ENCODE measurements at places on chromosomes 4 and X.

DNA sequence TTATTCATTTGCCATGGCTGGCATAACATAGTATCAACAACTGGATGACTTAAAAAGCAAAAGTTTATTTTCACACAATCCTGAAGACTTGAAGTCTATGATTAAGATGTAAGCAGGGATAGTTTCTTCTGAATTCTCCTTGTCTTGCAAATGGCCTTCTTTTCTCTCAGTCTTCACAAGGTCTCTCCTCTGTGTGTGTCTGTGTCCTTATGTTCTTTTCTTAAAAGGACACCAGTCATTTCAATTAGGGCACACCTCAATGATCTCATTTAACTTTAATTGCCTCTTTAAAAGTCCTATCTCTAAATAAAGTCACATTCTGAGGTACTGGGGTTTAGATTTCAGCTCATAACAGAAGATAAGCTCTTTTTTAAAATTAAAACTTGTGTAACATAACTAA is 399.7 kb downstream of the PABPC4L start:
- DNase-seq: peak; percentile 6

DNA sequence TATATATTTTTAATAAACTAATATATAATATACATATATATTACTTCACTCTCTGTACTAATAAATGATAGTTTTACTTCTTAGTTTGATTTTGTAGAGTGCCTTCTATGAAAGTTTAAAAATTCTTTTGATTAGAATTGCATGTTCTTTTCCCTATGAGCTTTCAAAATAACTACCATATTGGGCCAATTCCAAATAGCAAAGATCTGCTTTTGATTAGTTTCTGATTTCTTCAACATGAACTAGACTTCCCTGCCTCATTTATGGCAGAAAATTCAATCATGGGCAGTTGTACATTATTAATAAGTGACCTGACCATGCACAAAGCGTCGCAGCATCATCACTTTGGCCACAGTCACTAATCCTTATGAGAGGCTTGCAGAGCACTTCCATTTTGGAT is 48.9 kb upstream of the TEX13A start:
- no peak for DNase-seq

DNA sequence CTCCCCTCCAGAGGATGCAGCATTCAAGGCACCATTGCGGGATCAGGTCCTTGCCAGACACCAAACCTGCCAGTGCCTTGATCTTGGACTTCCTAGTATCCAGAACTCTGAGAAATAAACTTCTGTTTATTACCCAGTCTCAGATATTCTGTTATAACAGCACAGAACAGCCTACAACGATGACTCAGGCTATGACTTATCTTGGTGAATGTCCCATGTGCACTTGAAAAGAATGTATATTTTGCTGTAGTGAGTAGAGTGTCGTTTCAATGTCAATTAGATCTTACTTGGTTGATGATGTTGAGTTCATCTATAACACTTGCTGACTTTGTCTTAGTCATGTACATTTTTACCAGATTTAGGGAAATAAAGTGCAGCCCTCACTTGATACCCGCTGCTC is 34.5 kb upstream of the PGRMC1 start:
- DNase-seq: no peak

- DNase-seq: no peak
Measured at GRCh38 chrX:55389376-55389775, 62.6 kb upstream of the MAGEH1 start.

- DNase-seq: no peak
Measured at GRCh38 chrX:1720836-1721235, 106.0 kb downstream of the ASMT start.

DNA sequence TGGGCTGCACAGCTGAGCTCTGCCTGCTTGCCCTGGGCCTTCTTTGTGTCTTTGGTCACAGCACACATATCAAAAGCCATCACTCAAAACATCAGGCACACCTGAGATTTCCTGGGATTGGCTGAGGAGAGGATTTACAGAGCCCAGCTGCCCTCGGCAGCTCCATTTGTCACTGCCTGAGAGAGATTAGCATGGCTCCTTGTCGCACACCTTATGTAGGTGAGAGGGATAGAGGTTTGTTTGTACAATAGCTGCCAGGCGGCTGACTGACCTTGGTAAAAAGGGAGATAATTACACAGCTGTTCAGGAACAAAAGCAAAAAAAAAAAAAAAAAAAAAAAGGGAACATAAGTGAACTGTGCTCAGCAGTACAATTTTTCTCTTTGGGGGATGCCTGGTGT is 63.2 kb downstream of the MGST2 start:
- DNase-seq: no peak

DNA sequence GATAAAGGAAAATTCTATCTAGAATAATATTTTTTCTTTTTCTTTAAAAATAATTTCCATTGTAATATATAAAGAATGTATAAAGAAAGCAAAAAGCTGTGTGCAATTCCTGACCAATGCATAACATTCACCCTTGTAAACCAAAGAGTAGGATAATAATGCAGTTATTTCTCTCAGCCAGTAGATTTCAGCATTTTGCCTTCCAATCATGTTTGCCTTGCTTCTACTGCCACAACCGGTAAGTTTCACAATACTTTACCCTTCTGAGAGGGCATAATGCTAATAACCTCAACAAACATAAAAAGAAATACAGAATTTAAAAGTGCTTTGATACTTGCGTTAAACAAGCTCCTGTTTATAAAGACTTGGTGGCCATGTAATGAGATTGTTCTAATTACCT is 59.9 kb downstream of the CHIC2 start:
- DNase-seq: no peak

DNA sequence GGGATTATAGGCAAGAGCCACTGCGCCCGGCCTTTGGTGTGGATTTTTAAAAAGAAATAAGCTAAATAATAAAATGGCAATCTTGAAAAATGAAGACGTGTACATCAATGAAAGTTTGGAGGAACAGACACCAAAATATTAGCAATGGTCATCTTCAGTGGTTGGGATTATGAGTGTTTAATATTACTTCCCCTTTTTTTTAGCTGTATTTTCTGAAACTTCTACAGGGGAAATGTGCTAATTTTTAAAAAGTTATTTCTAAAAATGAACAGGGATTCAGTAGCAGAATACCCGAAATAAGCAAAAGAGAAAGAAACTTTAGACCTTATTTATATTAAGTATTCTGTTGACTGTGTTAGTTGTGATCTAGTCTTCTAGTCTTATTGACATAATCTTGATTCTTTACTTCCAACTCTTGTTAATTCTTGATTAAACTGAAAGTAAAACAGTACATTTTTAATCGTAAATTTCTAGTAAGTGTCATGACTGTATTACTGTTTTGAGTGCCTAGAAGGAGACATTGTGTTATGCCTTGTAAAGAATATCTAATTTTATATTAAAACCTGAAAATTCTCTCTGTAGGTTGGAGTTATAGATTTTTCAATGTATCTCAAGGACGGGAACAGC is 51.3 kb downstream of the RUFY3 start:
- DNase-seq: no peak

DNA sequence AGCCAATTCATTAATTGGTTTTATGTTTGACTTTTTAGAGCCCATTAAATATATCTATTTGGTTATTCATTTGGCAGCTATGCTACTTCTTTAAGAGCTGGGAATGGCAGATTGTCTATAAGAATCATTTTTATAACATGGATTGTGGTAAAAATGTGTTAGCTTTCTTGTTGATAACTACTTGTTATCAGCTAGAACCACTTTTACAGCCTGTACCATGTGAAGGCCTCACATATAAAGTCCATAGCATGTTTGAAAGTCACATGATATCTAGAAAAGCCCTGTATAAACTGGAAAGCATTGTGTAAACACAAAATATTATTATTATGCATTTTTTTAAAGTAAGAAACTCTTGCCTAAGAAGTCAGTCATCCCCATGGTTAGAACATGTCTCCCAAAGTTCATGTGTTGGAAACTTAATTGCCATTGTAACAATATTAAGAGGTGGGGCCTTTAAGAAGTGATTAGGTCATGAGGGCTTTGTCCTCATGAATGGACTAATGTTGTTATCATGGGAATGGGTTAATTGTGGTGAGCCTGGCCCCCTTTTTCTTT is 110.9 kb upstream of the BMP2K start:
- no peak for DNase-seq

GRCh38 chr4:184833046-184833838 is 7.5 kb upstream of the ACSL1 start:
- no peak for DNase-seq

GRCh38 chr4:48954314-48954713 is 31.8 kb upstream of the CWH43 start:
- peak; percentile 72 for DNase-seq

DNA sequence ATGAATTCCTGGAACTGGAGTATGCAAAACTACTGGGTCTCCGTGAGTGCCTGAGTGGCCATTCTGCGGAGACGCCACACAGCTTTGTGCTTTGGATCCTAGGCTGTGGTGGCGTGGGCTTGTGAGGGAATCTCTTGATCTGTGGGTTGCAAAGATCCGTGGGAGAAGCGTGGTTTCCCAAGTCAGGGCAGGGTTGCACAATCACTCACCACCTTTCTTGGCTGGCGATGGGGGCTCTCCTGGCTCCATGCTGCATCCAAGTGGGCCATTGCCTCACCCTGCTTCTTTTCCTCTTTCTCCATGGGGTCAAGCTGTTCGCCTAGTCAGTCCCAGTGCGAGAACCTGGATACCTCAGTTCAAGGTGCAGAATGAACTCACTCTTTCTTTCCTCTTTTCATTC is 62.5 kb downstream of the SLAIN2 start:
- DNase-seq: no peak

DNA sequence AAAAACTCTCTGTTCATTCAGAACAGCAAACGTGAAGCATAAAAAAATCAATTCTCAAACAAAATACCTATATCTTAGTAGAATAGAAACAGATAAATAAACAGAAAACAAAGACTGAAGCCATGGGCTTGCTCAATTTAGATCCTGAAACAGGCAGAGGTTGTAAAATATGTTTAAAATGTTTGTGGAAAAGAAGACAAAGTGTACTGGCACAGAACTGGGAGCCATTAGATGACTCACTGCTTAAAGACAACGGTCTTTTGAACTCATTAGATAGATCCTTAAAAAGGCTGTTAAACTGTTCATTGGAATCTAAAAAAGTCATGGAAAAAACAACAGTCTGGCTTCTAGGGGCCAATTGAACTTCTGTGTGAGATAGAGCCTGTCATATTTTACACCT is 247.0 kb upstream of the NDST4 start:
- peak; percentile 32 for DNase-seq

- no peak for DNase-seq
Measured at GRCh38 chr4:98527534-98528269, 130.7 kb downstream of the TSPAN5 start.

DNA sequence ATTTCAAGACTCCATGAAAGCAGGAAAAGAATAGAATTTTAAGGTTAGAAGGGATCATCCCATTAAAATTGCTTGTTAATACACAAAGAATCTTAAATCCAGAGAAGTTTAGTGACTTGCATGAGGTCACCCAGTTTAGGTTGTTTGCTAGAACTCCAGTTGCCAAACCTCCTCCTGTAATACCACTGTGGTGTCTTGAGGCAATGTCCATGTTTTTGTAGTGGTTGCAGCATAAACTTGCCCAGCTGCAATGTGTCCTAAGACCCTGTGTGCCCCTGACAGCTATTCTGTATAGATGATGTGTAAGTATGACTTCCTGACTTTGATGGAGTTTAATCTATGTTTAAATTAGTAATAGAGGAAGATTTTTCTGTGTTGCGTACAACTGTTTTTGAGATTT is 6.3 kb downstream of the SFRP2 start:
- peak; percentile 42 for DNase-seq

DNA sequence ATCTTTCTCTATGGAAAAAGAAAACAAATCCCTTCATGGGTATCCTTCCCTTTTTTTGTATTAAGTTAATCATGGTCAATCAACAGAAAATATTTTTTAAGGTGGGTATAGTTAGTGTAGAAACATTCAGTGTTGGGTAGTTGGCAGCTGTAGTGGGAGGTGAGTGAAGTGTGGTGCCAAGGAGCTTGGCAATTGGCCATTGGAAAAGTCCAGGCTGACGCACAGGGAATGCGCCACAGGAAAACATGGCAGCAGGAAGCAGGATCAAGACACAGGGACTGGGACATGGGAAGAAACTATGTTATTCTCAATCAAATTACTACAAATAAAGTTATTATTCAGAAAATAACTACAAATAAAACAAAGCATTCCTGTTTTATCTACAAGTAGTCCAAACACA is 20.0 kb downstream of the PALLD start:
- DNase-seq: no peak

DNA sequence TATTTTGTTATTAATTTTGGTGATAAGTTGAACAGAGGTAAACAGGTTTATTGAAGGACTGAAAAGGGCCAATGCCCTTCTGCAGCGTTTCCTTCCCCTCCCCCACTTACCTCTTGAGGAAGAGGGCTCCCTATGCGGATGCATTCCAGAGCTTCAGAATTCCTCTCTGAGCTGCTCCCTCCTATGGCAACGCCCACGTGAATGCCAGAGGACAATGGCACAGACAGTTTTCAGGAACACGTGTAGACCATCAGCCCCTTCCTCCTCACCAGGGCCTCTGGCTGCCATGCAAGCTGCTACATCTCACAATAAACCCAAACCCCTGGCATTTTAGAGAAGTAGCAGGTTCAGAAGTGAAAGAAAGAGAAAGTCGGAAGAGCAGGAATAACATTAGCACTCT is 127.9 kb downstream of the CHRDL1 start:
- peak; percentile 22 for DNase-seq

DNA sequence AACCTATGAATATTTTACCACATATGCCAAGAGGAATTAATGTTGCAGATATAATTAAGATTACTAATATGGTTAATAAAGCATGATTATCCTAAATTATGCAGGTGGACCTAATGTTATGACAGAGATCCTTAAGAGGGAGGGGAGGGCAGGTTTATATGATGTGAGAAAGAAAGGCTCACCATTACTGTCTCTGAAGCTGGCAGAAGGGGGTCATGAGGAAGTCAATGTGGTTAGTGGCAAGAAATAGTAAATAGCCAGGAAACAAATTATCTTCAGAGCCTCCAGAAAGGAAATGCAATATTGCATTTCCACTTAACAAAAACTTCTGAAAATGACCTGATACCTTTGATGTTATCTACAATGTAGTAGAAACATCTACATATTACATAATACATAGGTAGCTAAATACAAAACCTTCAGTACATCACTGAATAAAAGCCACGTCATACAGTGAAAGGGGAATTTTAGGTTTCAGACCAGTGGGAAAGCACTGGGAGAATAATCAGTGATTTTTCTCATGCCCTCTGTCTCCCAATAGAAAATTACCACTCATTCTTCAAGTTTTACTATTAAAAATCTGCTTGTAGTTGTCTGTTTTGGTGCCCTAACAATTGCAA is 609.2 kb downstream of the SPOCK3 start:
- no peak for DNase-seq
